ENCODE measurements at places on chromosomes 5 and 9. TPM values are rescaled to one million over a fixed set of nuclear protein-coding genes. Genes with fewer than 3 reads are reported as not detected.

DNA sequence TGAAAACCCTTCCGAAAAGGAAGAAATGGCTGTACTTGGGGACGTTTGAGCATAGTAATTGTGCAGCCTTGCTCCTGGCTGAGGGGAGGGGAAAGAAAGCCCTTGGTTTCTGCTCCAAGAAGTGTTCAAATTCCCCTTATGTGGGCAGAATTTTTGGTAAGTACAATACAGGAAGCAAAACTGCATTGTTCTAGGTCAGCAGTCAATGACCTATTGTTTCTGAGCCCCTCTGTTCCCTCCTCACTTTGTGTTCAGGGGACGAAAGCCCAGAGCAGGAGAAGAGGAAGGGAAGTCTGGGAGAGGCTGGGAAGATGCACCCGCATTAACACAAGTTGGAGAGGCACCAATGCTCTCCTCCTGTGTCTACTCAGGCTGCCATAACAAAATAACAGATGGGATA, 11.9 kb downstream of the BASP1 start:
- no peak for DNase-seq

MYMK gene
- not detected for total RNA-seq

- no peak for DNase-seq
Observed at GRCh38 chr9:37010180-37010579, 23.9 kb downstream of the PAX5 start.

DNA sequence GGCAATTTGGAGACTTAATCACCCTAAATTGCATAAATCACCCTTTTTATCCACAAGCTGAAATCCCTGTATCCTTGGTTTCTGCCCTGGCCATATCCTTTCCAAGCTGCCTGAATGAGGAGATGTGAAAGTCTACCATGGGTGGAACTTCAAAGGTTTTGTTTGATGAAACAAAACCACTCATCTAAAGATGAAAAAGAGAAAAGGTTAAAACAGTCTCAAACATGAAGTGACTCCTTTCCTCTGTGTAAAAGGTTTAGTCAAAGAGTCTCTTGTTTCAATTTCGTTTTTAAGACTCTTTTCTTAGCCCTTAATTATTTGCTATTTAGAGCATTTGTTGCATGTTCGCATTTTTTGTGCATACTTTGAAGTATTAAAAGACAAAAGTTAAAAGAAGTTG, 11.2 kb downstream of the SLC45A2 start:
- DNase-seq: no peak

GRCh38 chr9:86166546-86166945, 67.2 kb upstream of the GOLM1 start:
- DNase-seq: no peak

CCT5 gene
- total RNA-seq: 191 TPM

FGF1 gene
- total RNA-seq: not detected

SOX30 gene
- total RNA-seq: not detected

DNA sequence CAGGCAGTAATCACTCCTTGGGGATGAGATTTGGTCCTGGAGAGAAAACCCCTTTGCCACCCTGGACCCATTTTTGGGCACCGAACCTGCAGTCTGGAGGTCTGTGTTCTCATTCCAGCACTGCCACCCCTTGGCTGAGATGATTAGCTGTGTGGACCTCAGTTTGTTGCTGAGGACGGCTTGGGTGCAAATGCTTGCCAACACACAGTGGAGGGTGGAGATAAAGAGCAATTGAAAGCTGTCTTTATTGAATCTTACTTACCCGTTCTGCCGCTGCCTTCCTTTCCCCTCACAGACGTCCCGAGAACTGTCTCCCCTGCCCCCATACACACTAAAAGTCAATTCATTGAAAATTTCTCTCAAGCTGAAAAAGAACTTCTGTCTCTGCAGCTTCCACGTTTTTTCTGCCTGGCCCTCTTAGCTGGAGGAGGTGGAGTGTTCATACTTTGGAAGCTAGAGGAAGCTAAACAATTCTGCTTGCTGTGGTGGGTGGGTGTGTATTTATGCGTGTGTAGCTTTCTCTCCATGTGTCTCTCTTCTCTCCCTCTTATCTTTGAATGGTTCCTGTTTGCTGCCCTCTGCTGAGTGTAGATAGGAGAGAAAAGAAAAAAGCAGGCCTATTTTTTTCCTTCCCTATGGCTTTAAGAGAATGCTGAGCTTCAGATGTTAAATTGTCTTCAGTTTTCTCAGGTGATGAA, 6.6 kb downstream of the GALNT10 start:
- DNase-seq: no peak

DNA sequence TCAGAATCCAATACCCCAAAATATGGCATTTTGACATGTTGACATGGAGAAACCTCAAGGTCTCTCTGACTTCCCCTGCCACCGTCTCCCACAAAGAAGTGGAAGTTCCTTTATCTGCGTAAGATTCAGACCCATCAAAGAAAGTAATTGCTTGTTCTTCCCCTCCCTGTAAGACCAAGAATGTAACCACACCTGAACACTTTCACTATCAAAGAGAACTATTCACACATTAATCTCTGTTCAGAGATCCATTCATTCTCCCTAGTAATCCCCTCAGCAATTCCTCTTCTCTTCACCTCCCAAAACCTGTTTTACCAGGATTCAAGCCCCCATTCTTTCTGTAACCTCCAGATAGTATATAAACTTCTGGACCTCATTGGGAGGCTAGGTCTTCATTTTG, 4.1 kb upstream of the SLC1A1 start:
- no peak for DNase-seq

C9orf50 gene
- total RNA-seq: not detected

DNA sequence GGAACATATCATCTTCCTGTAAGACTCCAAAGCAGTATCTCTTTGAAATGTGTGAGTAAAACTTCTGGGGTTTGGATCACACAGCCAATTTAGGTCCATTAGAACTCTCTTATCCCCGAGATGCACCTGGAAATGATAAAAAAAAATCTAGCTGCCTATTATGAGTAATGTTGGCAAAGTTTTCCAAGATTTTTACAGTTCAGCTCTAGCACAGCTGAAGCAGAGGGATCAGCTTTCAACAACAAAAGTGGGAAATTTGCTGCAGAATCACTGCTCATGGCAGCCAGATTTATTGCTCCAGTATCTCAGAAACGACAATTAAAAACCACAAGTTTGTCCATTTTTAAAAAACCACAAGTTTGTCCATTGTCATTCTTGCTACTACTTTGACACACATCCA, 292.2 kb downstream of the IRX2 start:
- DNase-seq: no peak

GRCh38 chr5:121175986-121176385, 675.7 kb upstream of the FTMT start:
- no peak for DNase-seq

DNA sequence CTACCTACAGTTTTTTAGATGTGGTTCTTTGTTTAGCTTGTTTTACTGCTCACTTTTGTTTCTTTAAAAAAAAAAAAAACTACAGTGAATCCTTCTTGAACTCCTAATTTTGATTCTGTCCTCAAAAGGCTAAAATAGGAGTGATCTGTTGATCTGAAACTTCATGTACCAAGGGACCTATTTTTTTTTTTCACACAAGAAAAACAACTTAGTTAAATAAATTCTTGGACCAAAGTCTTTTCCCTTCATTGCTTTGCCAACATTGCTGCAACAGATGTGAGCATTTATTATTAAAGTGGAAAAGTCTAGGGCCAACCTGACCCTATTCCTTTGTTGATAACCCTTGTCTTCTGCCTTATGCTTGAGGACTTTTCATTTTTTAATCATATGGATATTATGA, 236.8 kb downstream of the ARHGEF28 start:
- DNase-seq: no peak

RIOK2 gene
- 53.8 TPM for total RNA-seq

TLE1 gene
- total RNA-seq: 17.3 TPM

RHOBTB3 gene
- total RNA-seq: 61.4 TPM

- peak; percentile 16 for DNase-seq
Observed at GRCh38 chr5:604391-604831, 7.7 kb upstream of the CEP72 start.

DNA sequence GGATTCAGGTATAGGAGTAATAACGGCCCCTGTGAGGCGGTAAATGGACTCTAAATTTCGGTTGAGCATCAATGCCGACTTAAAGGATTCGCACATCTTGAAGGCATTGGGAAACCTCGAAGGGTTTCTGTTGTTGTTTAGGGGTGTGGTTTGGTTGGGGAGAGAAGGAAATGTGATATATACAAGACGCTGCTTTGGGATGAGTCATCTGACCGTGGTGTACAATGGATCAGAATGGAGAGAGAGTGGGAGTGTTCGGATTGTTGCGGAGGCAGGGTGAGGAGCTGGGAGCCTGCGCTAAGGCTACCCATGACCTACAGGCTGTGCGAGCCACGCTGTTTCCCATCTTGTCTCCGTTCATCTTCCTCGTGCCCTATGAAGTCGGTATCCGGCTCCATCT, 60.4 kb upstream of the ERCC6L2 start:
- DNase-seq: no peak

- DNase-seq: no peak
Observed at GRCh38 chr9:74691058-74691457, 193.9 kb downstream of the RORB start.

DNA sequence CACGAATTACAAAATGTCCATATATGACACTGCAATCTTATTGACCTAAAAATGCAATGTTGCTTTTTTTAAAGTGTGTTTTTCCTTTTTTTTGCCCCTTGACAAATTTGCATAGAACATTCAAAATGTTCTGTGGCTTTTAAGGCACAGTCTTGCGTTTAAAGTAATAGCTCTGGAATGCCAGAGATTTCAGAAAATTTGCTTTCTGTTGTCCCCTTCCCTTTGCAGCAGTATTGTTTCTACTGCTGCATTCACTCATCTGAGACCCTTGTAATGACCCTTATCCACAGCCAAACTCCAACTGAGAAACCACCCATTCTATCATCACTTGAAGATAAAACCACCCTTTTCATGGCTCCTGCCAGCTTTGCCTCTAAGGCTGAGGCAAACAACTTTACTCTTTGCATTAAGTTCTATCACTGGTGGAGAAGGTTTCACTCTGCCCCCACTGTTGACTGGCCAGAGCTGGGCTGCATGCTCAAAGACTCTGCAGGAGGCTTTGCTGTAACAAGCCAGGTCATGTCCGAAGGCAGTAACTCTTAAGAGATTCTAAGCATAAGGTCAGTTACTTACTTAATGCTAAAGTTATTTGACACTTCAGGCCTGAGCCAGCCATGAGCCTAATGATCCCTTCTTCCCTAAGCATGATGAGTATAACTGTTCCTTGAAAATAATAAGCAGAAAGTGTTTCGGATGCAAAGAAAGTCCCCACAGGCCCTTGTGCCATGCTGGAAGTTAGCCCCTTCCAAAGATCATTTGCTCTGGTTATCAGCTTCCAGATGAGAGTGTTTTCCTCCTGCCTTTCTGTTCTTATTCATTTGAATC, 101.9 kb downstream of the CD180 start:
- DNase-seq: peak; percentile 31

DNA sequence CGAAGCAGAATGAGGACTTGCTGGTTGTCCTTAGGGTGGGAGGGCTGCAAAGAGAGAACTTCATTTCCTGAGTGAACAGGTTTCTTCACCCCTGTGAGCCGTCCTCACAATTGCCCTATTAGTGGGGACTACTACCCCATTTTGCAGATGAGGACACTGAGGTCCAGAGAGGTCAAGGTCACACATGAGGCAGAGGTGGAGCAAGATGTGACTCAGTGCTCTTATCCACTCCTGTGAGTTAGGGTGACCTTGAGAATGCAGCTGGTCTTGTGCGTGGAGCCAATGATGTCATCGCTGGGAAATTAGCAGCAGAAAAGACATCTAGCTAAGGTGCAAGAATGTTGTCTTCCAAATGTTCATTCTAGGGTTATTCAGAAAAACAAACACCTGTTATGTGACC, 26.9 kb downstream of the GPRIN1 start:
- DNase-seq: no peak

DNA sequence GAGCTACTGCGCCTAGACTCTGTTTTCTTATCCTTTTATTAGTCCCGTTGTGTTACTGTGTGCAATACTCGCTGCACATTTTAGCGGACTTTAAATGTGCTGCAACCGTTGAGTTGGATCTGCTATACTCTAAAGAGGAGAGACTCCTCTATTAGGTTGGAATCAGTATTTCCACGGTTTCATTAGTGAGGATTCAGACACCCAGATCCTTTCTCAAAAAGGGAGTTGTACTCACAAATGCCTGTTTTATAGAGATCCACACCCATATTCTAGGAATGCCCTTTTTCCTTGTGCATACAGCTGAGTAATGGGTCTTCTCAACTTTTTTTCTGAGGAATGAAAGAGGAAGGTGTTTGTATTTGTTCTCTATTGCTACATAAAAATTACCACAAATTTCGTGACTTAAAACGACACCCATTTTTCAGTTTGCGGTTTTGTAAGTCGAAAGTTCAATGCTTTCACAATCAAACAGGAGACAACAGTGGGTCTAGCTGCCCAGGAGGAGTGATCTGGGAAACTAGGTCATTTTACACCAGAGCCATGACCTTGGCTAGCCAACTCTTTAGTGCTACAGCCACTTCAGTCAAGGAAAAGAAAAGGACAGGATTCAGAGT, 52.8 kb upstream of the SLC44A1 start:
- DNase-seq: no peak

DNA sequence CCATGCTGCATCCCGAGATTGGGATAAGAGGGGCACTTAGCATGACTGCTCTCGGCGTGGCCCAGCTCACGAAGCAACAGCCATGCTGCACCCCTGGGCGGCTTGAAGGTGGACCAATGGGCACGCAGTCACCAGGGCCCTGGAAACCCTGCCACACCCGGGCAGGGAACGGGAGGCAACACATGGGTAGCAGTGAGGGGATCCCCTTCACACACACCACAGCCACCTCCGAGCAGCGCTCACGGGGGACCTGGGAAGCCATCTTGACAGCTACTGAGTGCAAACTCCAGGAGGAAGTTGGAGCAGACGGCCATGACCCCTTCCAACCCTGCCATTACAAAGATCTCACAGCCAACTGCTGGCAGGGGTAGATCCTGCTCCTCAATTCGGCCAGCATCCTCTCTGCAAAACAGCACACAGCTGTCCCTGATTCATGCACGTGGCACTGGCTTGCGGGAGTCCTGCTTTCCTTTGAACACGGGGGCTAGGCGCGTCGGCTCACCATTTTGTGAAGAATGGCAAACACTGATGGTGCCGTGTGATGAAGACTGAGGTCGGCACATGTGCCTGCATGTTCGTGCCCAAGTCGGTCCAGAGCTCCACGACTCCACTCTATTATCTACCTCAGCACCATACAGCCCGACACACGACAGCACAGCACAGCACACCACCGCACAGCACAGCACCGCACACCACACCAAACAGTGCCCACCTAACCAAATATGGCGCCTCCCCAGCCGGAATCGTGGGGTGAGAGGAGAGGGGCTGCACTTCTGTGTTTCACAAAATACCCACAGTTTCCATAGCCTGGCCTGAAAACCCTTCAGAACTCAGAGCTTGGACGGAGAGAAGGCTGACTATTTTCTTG, 5.0 kb downstream of the UBAC1 start:
- no peak for DNase-seq

- DNase-seq: no peak
Observed at GRCh38 chr5:13704396-13704795, 240.1 kb downstream of the DNAH5 start.

DNA sequence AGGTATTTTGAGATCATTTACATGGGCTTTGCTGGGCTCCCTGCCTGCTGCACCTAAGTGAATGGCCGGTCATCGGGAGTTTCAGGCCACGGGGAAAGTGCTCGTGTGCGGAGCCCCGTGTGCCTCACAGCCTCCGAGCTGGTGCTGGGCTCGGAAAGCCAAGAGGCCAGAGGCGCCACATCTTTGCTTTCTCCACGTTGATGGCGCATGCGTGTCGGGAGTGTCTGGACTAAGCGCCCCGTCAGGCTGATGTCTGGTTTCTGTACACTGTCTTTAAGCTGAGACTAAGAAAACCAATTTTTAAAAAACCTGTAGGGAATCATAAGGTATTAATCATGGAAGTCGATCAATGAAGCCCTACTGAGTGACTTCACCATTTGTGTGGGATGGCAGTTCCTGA, 69.1 kb downstream of the OTULIN start:
- DNase-seq: no peak

Data from upper lobe of left lung (tissue), 6 donors.